ENCODE measurements at places on chromosomes 6 and 20. TPM values are rescaled to one million over a fixed set of nuclear protein-coding genes. Genes with fewer than 3 reads are reported as not detected.

The SLC35F1 gene
- 0.18 TPM for total RNA-seq

DNA sequence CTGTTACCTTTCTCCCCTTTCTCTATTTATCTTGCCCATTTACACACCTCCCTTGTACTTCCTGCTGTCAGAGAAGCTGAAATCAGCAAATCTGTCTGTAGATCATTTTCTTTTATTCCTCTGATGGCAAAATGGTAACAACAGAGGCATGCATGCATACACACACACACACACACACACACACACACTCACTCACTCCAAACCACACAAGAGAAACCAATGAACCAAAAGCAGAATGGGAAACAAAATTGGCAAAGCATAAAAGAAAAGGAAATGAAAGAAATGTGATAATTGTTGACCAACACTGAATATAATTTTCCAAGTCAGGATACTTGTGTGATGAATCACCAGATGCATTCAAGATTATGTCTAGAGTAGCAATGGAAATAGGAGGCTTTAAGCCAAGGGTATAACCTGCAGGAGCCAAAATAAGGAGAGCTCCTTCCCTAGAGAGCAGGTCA is 172.4 kb downstream of the PLCB4 start:
- H3K36me3 ChIP-seq, result no peaks in the 10 kb centered on the region
- H3K27me3 ChIP-seq, result no peaks in the 10 kb centered on the region
- no peaks in the 10 kb centered on the region for H3K4me1 ChIP-seq
- no peak overlapping the region for H3K27ac ChIP-seq

GRCh38 chr6:73006146-73006545 is 219.2 kb downstream of the KHDC1L start:
- no peak overlapping the region for H3K27ac ChIP-seq
- no peak for DNase-seq
- peaks cover 10% of the 10 kb centered on the region for H3K36me3 ChIP-seq
- no peak overlapping the region for H3K4me3 ChIP-seq

DNA sequence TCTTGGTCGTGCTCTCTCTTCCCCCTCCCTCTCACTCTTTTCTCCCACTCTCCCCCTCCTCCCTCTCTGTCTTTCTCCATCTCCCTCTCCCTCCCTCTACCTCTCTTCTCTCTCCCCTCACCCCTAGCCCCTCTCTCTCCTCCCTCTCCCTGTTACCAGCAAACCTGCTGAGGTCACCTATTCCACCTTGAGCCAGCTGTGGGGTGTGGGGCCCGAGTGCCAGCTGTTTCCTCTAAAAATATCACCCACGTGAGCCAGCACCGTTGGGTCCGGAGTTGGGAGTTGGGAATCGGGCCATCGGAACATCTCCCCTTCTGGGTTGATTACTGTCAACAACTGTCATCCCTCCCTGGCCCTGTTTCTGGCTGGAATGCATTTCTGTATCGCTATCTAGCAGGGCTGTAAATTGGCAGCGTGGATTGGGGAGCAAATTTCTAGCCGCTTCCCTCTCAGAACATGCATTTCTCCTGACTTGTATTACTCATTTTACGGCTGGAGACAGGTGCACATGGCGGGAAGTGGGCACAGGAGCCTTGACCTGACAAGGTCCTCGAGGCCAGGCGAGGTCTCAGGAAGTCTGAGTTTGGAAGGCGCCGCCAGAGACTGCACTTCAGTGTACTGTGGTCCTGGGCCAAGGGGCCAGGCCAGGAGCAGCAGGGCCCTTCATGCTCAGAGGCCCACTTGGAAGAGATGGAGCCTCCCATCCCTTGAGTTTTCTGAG is 165.3 kb downstream of the CDH4 start:
- DNase-seq, result no peak
- no peaks in the 10 kb centered on the region for H3K36me3 ChIP-seq
- no peaks in the 10 kb centered on the region for H3K4me1 ChIP-seq
- H3K27ac ChIP-seq, result no peak overlapping the region
- H3K27me3 ChIP-seq, result no peaks in the 10 kb centered on the region
- H3K4me3 ChIP-seq, result no peak overlapping the region

DNA sequence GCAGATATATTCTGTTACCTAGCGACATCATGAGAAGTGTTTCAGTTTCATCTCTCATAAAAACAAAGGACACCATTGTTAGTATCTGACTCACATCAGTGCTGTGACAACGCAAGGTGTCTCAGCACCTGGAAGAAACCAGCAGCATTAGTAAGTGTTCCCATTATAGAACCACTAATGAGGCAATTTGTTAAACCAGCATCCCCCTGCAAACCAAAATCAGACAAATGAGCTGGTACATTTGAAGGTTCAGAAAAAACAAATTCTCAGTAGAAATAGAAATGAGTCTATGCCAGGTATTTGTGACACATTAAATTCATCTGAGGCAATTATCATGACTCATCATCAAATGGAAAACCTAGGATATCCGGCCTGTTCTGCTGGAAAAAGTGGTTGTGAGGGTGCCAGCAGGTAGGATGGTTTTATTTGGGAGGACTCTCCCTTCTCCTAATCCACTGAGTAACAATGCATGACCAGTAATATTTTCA is 151.7 kb downstream of the TMEM200A start:
- H3K27ac ChIP-seq, result peak overlapping the region; percentile 59
- no peaks in the 10 kb centered on the region for H3K27me3 ChIP-seq
- H3K4me1 ChIP-seq, result peaks cover 50% of the 10 kb centered on the region
- peaks cover 4% of the 10 kb centered on the region for H3K36me3 ChIP-seq
- DNase-seq, result peak; percentile 41
- no peak overlapping the region for H3K4me3 ChIP-seq

DNA sequence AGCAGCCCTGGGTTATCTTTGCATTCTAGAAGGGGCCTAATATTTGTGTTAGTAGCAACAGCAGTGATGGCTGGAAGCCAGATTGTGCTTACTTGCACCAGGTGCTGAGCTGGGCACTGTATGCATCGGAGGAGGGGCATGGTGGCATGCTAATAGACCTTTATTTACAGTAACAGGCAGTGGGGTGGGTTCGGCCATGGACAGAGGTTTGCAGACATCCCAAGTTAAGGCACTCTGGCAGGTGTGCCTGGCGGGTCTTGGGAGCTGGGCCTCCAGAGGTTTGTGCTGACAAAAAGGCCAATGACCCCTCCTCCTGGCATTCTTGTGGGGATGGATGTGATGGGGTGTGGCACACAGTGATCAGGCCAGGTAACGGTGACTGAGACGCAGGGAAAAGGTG is 39.0 kb upstream of the CD93 start:
- no peak overlapping the region for H3K4me3 ChIP-seq
- no peak for DNase-seq
- no peak overlapping the region for H3K27ac ChIP-seq
- H3K36me3 ChIP-seq, result no peaks in the 10 kb centered on the region
- H3K4me1 ChIP-seq, result no peaks in the 10 kb centered on the region
- H3K27me3 ChIP-seq, result no peaks in the 10 kb centered on the region

- peaks cover 14% of the 10 kb centered on the region for H3K27me3 ChIP-seq
- H3K4me3 ChIP-seq, result no peak overlapping the region
- DNase-seq, result no peak
Observed at GRCh38 chr6:12472601-12473038, 182.5 kb downstream of the EDN1 start.

- no peaks in the 10 kb centered on the region for H3K4me1 ChIP-seq
- no peak overlapping the region for H3K4me3 ChIP-seq
- no peaks in the 10 kb centered on the region for H3K27me3 ChIP-seq
- no peaks in the 10 kb centered on the region for H3K36me3 ChIP-seq
Observed at GRCh38 chr6:6886171-6886885, 221.4 kb upstream of the RREB1 start.

DNA sequence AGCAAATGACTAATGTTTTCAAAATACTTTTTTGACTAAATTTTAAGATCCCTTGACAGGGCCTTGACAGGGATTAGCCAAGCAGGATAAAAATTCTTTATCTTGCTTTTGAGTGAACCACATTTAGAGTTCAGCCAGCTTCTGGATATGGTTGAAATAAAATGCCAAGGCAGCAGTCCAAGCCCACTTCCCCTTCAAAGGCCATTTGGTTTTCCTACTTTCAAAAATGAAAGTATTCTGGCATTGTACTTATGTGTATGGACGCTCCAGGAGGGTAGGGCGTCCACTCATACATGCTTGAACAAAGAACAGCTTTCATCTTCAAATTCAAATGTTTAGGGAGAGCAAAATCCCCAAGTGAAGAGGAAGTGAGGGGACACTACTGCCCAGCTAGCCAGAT is 82.3 kb upstream of the BCLAF1 start:
- peaks cover 4% of the 10 kb centered on the region for H3K27me3 ChIP-seq
- H3K27ac ChIP-seq, result no peak overlapping the region
- H3K4me3 ChIP-seq, result no peak overlapping the region

- H3K4me1 ChIP-seq, result peaks cover 12% of the 10 kb centered on the region
- peaks cover 23% of the 10 kb centered on the region for H3K36me3 ChIP-seq
- H3K4me3 ChIP-seq, result no peak overlapping the region
Observed at GRCh38 chr20:63518351-63518861, 2.2 kb upstream of the PPDPF start.

The BIRC7 gene
- 0.14 TPM for total RNA-seq

DNA sequence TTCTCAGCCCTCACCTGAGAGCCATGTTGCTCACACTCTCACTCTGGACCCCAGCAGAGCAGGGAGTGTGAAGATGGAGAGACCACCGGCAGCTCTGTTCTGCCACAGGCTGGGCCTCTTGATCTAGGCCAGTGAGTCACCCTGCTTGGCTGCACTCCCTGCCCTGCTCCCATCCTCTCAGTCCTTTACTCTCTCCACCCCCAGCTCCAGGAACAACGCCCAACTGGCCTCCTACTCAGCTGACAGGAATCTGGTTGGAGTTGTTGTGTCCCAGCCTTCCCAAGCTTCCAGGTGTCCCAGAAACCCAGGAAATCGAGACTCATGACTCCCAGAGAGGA is at the start of gene PSORS1C1:
PSORS1C1 (plus strand) TSS at position 260 of the 338 bp plus-strand sequence. CDS start 14,833 bp downstream, outside the sequence.
- peaks cover 2% of the 10 kb centered on the region for H3K27me3 ChIP-seq
- H3K4me3 ChIP-seq, result no peak within 1 kb of the TSS
- no peak within 1 kb of the TSS for H3K27ac ChIP-seq
- H3K4me1 ChIP-seq, result no peaks in the 10 kb centered on the region

The FOXC1 gene
- total RNA-seq, result 0.05 TPM

DNA sequence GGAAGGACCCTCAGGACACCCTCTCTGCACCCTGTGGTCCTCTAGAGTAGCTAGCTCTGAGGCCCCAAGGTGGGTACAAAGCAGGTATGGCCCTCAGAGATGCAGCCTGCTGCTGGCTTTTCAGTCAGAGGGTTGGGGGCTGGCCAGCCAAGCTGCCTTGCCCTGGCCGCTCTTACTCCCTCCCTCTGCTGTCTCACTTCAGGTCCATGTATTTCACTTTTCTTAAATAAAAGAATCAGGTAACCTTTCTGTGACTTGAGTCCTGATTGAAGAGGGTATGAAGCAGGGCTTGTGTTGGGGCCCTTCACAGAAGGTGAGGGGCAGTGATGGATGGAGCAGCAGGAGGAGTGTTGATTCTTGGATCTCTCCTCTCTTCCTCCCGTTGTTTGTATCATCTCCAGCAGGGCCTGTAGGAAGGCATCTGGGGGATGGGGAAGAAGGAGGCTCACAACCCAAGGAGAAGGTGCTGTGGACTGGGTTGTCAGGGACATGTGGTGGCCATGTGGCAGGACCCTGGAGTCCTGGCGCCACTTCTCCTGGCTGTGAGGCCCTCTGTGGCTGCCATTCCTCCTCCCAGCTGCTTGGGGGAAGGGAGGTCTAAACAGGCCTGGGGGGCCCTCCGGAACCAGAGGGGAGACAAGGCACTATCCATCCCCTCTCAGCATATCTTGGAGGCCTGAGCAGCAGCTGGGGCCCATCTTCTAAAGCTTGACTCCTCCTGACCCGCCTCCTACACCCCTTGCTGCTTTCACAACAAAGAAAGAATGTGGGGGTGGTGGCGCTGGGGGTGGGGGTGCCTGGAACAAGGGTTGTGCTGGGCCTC is 1.1 kb upstream of the PTK7 start:
- peaks cover 9% of the 10 kb centered on the region for H3K27me3 ChIP-seq
- H3K36me3 ChIP-seq, result peaks cover 3% of the 10 kb centered on the region
- H3K4me3 ChIP-seq, result no peak overlapping the region
- no peak overlapping the region for H3K27ac ChIP-seq
- no peak for DNase-seq

The PXDC1 gene
- total RNA-seq, result 2.4 TPM

DNA sequence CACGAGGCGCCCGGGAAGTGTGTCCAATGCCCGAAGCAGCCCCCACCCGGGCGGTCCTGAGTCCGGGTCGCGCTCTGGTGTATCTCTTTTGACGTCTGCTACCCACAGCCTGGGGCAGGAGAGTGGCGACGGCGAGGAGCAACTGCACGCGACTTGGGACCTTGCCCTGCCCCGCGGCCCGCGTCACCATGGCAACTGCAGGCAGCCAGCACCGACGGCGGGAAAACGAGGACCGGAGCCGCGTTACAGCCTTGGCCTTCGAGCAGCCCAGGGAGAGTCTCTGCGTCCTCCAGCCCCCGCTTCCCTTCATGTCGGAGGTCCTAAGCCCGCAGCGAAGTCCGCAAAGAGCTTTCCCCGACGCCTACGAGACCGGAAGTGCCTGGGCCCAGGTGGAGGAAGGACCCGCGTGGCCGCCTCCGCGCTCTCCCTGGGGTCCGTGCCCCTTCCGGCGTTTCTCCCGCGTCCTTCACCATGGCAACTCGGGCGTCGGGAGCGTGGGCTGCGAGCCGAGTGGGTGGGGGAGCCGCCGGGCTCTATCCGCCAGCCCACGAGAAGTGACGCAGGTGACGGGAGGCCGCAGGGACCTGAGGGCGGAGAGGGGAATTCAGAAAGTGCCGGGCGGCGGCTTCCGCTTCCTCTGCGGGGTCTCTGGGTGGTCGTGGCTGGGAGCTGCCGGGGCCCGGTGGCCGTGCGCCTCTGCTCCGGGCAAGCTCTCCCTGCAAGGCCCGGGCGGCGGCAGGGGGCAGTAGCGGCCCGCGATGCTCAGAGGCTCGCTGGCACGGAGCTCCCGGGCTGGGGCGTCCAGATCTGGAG is 88.6 kb upstream of the TGM3 start:
- H3K36me3 ChIP-seq, result no peaks in the 10 kb centered on the region
- peak overlapping the region; percentile 24 for H3K27ac ChIP-seq
- no peaks in the 10 kb centered on the region for H3K27me3 ChIP-seq
- H3K4me3 ChIP-seq, result peak overlapping the region; percentile 67

The SNX14 gene
- total RNA-seq, result 38.4 TPM

The CSE1L gene
- total RNA-seq, result 119 TPM

GRCh38 chr6:782141-782540 is 89.2 kb upstream of the EXOC2 start:
- no peak for DNase-seq
- H3K27me3 ChIP-seq, result peaks cover 17% of the 10 kb centered on the region
- no peak overlapping the region for H3K4me3 ChIP-seq
- H3K4me1 ChIP-seq, result peaks cover 5% of the 10 kb centered on the region
- no peaks in the 10 kb centered on the region for H3K36me3 ChIP-seq

DNA sequence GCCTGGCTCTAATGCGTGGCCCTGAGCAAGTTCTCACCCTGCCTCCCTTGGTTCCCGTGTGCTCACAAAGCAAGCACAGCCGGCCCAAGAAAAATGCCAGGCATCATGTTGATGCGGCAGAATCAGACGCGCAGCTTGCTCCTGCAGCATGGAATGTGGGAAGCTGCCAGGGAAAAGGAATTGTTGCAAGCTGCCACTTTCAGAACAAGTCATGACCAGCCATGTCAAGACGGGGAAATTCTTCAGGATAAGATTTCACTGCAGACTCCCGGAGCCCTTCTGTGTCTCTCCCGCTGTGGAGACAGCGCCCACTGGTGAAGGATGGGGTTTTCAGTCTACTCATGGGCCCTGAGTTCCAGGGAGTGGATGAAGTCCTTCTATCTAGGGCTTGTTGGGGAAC is 4.6 kb downstream of the DACT2 start:
- H3K36me3 ChIP-seq, result no peaks in the 10 kb centered on the region
- H3K4me1 ChIP-seq, result no peaks in the 10 kb centered on the region
- H3K27ac ChIP-seq, result no peak overlapping the region
- no peak for DNase-seq
- H3K4me3 ChIP-seq, result no peak overlapping the region
- peaks cover 34% of the 10 kb centered on the region for H3K27me3 ChIP-seq

All from activated CD4-positive, alpha-beta T cell treated with anti-CD3 and anti-CD28 coated beads for 36 hours (primary cell).